Activated CD8-positive, alpha-beta memory T cell treated with anti-CD3 and anti-CD28 coated beads for 48 hours (primary cell): ENCODE measurements at places on chromosomes 13 and 19.
A peak's percentile ranks its signal among the peaks of the same experiment; 100 is the strongest.

DNA sequence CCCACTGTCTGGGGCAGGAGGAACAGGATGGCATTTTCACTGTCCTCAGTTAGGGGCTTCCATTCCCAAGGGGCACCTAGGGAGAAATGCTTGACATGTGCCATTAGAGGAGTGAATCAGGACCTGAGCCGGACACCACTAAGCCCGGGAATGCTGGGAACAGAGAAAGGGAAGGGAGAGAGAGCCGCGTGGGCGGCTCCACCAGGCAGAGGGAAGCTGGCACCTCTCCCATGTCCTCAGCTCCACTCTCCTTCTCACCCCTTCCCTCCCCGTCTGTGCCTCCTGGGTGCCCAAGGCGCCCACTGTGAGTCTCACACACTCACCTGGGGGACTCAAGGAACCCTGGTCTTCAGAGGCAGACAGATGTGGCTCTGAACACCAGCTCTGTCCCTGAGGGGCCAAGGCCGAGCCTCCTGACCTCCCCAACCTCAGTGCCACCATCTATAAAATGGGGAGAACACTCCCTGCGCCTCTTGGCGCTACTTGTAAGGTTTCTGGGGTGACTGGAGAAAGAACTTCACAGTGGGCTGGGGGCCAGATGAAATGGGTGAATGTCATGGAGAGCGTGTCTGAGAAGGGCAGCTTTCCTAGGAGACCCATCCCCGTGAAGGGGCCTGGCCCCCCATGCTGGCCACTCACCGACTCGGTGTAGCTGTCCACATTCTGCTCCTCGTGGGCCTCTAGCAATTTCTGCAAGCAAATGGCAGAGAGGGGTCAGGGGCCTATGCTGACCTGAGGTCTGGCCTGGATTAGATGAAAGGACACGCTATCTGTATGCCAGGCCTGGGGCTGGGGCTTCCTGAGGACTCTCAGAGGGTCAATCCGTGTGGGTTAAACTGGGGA is 5.3 kb upstream of the KPTN start:
- DNase-seq, result no peak

- no peak for DNase-seq
Measured at GRCh38 chr13:42007844-42008243, 40.6 kb upstream of the DGKH start.

DNA sequence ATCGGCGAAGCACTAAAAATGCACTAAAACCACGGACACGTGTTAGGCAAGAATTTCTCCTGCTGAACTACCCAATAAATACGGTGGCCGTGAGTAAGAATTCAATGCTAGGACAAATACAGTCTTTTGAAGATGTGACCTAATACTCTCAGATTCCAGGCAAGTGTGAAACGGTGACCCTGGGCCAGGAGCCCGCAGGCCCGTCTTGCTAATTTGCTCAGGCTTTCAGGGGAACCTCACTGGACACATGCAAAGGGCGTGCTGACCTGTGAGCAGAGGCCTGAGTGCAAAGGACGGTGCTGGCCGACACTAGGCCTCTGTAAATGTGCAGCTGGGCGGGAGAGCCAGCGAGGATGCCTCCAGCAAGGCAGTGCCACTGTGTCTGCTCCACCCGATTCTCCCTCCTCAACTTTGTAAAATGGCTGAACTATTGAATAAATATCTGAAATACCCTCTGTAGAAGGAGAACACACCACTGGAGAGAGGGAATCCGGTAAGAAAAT is 70.1 kb downstream of the STK24 start:
- no peak for DNase-seq

DNA sequence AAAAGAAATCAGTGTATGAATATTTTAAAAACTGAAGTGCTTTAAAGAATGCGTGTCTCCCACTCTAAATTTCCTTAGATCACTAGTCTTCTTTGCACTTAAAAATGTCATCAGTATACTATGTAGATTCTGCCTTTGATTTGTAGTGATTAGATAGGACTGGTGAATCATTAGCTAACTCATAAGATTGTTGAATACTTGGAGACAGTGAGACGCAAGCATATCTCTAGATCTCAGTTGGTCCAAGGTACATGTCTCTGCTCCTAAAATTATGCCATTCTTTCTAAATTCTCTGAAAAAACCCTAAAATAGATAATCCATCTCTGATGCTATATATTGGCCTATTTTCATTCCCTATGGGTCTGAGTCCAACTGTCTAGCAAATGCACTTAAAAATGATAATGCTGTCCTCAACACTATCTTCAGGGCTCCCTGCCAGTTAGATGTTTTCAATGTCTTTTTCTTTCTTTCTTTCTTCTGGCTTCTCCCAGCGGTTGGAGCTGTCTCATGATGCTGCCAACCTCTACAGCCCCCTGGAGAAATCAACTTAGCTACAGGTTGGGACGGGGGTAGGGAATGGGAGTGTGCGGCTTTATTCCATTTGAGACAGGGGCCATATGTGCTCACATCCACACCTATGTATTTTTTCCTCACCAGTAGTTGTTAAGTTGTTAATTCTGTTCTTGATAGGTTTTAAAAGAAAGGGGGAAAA is 301.0 kb downstream of the NDFIP2 start:
- no peak for DNase-seq

DNA sequence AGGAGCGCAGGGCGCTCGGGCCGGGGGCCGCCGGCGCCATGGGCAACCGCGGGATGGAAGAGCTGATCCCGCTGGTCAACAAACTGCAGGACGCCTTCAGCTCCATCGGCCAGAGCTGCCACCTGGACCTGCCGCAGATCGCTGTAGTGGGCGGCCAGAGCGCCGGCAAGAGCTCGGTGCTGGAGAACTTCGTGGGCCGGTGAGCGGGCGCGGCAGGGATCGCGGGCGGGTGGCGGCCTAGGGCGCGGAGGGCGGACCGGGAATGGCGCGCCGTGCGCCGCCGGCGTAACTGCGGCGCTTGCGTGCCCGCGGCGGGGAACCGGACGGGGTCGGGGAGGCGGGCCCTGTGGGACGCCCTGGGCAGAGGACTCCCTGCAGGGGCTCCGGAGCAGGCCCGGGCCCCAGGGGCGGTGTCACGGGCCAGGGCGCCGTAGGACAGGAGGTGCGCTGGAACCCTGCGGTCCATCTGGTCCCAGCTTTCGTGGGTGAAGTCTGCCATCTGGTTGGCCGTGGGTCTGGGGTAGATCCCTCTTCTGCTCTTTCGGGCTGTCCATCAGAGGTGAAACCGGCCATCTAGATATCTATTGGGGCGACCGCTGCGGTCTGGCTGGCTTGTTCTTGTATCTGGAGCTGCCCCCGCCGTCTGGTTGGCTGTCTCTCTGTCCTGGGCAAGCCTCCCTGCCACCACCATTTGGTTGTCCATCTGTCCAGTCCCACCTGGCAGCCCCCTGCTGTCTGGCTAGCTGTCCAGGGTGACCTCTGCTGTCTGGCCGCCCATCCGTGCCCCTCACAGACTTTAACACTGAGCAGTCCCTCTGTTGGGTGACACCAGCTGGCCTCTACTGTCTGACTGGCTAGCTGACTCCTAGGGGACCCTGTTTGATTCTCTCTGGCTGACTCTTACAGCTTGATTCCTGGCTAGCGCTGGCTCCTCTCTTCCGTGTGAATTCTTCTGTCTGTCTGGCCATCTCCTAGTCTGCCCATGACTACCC is 622 bp downstream of the DNM2 start:
- peak; percentile 23 for DNase-seq

- no peak for DNase-seq
Measured at GRCh38 chr19:6737873-6738786, 750 bp upstream of the GPR108 start.

- DNase-seq, result no peak
Measured at GRCh38 chr13:113526466-113527220, 36.1 kb upstream of the DCUN1D2 start.

- no peak for DNase-seq
Measured at GRCh38 chr19:46615966-46616365, 8.9 kb downstream of the PTGIR start.

GRCh38 chr13:45879666-45880065 is 28.1 kb upstream of the SIAH3 start:
- DNase-seq, result no peak

- peak; percentile 43 for DNase-seq
Measured at GRCh38 chr19:39297931-39298634, 1.9 kb downstream of the IFNL1 start.
